Right kidney (tissue), 9 donors: ENCODE measurements at places on chromosomes 6 and 20.
A peak's percentile ranks its signal among the peaks of the same experiment; 100 is the strongest.

DNA sequence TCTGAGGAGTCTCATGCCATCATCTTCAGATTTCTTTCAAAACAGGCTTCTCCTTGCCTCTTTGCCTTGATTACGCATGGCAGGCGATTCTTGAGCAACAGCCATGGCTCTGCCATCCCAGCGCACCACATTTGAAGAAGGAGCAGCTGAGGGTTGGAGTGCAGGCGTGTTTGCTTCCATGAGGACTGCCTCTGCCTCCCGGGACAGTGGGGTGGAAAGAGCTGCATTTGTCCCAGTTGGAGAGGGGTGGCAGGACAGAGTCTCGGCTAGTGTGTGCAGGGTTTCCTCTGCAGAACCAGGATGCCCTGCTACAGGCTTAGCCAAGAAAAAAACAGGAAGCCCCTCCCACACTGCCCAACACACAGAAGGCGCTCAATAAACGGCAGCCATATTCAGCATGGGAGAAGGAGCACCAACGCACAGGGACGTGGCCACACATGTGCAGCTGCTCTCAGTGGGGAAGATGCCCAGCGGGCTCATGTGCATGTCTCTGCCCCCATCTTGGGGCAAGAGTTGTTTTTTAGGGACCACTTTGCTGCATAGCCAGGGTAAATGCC is 36.6 kb downstream of the IRF4 start:
- no peak for DNase-seq

DNA sequence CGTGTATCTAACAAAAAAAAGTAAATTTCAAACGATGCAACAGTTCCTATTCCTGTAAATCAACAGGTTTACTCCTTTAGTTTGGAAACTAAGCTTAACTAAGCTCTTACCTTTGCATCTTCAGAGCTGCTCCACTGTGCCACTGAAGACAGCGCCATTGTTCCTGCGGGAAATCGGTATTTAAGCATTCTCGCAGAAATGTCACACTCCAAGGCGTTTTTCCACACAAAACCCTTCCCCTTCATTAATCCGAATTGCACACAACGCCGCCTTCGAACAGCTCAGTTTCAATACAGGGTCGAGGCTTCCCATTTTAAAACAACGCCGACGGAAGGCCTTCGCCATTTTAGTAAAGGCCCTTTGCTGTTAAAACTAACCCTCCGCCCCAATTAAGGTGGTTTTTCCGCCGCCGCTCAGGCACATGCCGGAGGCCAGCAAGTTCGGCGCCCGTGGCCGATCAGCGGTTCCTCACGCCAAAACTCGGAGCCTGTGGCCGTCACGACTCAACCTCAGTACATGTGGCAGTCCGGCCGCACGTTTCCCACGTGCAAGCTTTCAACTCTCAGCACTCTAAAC is 35.4 kb upstream of the SYNCRIP start:
- DNase-seq, result no peak

DNA sequence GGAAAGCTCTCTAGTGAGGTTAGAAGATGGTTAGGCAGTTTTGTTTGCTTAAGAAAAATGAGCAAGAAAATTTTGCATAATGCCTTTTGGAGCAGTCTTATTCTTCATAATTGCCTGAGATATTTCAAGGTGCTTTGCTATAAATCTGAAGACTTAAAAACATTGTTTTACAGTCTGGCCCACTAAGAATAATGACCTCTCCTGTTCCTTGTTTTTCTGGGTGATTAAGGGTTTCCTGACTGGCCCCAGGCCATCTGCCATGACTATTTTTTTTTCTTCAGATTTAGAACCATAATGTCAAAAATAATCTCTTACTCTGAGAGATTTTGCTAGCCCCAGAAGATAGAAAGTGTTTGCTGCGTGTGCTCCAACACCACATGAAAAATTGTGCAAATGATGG is 72.3 kb upstream of the CENPW start:
- peak; percentile 11 for DNase-seq

- no peak for DNase-seq
Observed at GRCh38 chr6:117531346-117531745, 48.9 kb downstream of the DCBLD1 start.

DNA sequence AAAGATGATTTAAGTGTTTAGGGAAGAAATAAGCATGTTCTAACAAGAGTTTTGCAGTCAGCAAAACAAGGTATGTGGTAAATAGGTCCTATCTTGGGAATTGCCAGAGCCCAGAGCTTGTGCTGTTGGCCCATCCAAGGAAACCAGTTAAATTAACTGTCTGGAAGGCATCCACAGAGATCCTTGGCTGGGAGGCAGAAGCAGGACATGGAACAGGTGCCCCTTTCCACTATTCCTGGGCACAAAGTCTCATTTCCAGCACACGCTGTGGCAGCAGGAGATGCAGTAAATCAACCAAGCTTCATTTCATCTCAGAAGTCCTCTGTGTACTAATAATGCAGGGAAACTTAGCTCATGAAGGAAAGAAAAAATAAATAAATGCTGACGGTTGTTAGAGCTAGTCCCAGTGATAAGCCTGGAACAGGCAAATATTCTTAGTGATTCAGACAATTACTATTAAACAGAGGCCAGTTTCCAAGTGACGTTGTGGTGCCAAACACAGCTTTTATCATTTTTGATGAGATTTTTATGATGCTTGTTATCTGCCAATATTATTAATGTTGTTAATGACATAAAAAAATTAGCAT is 39.8 kb upstream of the SNAP25 start:
- no peak for DNase-seq

DNA sequence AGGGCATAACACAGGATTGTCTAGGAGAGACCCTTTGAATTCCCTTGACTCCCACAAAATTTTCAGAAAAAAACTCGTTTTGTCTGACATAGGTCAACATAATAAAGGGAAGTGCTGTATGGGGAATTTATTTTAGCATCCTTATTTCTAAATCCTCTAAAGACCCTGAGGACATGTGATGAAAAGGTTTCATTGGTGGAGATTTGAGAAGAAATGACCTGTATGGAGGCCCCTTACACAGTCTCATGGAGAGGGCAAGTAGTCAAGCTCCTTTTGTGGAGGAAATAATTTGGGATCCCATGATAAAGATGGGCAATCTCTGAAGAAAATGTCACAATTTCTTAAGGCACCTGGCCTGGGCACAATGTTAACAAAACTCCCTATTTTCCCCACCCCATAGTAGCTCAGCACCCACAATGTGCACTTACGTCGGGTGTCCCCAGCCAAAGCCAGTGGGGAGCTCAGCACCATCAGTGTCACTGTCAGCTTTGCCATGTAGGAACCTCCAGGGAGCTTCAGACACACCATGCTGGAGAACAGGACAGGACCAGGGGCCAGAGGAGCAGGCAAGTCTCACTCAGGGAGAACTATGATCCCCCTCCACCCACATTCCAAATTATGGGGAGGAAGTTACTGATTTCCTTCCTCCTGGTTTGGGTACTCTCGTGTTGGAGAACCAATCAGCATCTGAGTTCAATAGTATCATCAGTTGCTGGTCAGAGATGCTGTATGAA is at the start of gene HLA-DRB5:
TSS of gene HLA-DRB5 (minus strand) at position 591 of the 734 bp plus-strand sequence. CDS start at position 528, 63 bp downstream.
- DNase-seq, result peak; percentile 4

- no peak for DNase-seq
Observed at GRCh38 chr6:44957156-44957555, 371.0 kb upstream of the RUNX2 start.

- no peak for DNase-seq
Observed at GRCh38 chr20:58086763-58087561, 141.5 kb downstream of the ANKRD60 start.

GRCh38 chr20:57653546-57653900 is 33.3 kb upstream of the ZBP1 start:
- no peak for DNase-seq

DNA sequence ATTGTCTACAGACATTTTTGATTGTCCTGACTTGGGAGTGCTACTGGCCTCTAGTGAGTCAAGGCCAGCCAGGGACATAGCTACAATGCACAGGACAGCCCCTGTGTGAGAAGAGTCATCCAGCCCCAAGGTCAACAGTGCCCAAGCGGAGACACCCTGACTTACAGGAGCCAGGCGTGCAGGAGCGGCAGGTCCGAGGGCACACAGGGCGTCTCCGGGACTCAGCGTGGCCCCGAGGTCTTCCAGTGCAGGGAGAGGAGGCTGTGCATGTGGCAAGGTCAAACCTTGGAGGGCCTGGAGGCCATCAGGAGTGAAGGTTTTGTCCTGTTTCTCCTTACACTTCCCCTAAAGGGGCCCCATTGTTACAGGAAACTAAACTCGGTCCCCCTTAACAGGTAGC is 41.3 kb upstream of the QKI start:
- DNase-seq, result no peak

DNA sequence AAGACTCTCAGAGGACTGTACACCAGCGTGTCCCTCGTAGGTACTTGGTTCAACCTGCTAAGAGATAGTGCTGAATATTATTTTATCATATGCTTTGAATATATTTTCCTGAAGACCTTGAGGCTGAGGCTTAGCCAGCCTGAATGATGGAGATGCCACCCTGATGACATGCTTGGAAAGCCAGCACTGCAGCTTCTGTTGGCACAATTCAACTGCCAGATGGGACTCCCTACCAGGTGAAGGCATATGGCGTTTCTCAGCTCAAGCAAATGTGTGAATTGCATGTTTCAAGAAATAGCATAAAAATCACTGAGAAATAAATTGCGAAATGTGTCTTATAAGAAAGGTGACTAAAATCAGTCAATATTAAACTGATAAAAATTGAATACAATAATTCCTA is 228.1 kb upstream of the CST7 start:
- no peak for DNase-seq

DNA sequence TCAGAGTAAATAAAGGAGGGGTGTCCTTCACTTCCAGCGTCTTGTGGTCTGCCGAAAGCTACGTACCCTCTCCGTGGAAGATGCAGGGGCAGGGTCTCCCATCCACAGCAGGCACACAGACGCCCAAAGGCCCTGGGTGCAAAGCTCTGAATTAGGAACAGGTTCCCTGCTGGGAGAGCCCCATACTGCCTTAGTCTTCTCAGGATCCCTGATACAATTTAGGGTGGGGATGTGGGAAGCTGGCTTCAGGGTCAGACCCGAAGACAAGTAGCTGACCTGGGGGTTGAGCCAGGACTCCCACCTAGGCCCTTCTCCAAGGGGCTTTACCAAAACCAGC is 74.1 kb downstream of the TTLL2 start:
- no peak for DNase-seq

GRCh38 chr6:167855825-167856425 is 29.2 kb downstream of the AFDN start:
- DNase-seq, result no peak

DNA sequence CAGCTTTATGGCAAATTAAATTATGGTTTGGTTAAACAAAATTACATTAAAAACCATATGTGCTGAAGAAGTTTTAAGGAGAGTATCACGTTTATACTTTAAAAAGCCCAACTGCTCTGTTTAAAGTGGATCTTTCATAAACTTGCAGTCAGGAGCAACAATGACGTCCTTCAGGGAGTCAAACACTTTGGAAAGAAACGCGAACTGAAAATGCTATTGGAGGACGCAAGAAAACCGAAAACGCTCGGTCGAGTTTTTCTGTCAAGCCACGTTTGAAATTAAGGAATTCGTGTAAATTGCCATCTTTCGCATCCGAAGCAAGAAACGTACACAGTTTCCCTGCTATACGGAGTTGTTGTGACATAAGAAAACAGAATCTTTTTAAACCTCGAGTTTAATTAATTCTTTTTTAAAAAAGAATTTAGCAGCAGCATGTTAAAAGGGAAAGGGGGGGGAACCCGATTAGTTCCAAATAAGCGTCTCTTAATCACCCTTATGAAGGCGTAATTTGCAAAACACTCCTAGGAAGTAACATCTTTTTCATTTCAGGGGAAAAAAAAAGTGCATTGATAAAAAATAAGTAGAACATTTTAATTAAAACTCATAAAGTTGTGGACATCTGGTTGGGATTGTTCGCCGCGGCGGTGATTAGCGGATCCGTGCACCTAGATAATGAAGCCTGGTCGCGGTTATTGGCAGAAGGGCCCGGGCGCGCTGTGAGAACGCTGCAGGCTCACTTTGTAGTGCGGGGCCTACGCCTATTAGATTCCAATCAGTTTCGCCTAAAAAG is 295.4 kb downstream of the TFAP2C start:
- peak; percentile 52 for DNase-seq

- no peak for DNase-seq
Observed at GRCh38 chr20:24842274-24842917, 106.7 kb upstream of the CST7 start.
